ENCODE measurements at places on chromosomes 5 and 9.

- no peak for DNase-seq
These were observed 124.4 kb downstream of the WDR41 start for GRCh38 chr5:77367741-77368140.

DNA sequence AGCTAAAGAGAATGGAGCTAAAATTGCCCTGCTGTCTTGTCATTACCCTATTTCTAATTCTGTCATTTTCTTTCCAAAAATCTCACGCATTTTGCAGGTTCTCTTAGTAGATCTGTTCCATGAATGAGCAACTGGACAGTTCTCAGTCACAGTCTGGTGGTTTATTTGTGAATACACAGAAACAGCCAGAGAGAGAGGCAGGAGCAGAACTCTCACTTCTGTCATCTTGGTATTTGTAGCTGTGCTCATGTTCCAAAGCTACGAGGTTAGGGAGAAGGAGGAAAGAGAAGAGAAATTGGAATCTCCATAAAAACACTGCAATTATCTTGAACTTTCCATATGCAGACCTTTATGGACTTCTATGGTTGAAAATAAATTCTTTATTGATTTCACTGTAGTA lies 118.0 kb upstream of the OR13F1 start:
- no peak for DNase-seq

DNA sequence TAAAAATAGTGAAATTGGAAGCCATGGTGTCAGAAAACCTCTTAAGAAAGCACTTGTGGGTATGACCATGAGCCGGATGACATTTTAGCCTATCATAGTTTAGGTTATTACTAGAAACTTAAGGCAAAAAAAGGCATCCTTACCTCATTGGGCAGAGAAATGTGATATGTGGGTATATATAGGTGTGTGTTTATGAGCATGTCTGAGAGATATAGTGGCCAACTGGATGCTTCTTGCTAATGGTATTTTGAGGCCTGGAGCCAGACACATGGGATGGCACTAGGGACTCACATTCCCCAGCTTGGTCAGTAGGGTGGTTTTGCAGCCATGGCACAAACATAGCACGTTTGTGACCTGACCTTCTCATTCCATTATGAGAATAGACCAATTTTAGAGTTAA lies 295.6 kb upstream of the MEF2C start:
- DNase-seq: no peak

GRCh38 chr9:14906644-14907359 lies 3.4 kb downstream of the FREM1 start:
- no peak for DNase-seq

GRCh38 chr9:87898151-87898550 lies 15.5 kb downstream of the SPATA31E1 start:
- no peak for DNase-seq

DNA sequence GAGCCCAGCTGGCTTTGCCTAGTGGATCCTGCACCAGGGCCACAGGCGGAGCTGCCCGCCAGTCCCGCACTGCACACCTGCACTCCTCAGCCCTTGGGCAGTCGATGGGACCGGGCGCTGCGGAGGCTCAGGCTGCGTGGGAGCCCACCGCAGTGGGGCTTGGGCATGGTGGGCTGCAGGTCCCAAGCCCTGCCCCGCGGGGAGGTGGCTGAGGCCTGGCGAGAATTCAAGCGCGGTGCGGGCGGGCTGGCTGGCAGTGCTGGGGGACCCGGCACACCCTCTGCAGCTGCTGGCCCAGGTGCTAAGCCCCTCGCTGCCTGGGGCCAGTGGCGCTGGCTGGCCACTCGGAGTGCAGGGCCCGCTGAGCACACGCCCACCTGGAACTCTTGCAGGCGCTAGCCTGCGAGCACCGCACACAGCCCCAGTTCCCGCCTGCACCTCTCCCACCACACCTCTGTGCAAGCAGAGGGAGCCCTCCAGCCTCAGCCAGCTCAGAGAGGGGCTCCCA lies 125.7 kb upstream of the OTULINL start:
- no peak for DNase-seq
